ENCODE measurements at places on chromosomes 3 and 15. TPM values are rescaled to one million over a fixed set of nuclear protein-coding genes. Genes with fewer than 3 reads are reported as not detected.

PLA1A gene
- polyA plus RNA-seq: 0.14 TPM

DNA sequence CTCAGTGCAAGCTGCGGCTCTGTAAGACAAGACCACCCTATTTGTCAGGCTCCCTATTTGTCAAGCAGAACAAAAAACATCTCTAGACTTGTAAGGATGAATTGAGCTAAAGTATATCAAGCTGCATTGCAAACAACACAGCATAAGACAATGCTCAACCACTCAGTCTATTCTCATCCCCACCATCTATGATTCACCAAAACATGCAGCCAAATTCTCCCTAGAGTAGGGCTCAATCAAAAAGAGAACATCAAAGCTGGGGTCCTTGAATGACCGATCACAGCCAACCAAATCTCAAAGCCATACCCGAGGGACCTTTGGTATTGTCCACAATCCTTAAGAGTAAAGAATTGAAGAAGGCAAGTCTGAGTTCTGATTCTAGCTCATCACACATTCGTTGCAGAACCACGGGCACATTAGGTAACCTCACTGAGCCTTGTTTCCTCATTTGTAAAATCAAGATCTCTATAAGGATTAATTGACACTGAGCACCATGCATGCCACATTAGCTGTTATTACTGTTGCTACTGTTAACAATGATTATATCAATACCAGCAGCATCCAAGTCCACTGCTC is 31.2 kb downstream of the RFTN1 start:
- DNase-seq: no peak

GRCh38 chr3:113791381-113791780 is 44.5 kb downstream of the ATP6V1A start:
- no peak for DNase-seq

CDHR4 gene
- 0.19 TPM for polyA plus RNA-seq

GRCh38 chr3:161946443-161946960 is 449.9 kb downstream of the OTOL1 start:
- DNase-seq: no peak

DNA sequence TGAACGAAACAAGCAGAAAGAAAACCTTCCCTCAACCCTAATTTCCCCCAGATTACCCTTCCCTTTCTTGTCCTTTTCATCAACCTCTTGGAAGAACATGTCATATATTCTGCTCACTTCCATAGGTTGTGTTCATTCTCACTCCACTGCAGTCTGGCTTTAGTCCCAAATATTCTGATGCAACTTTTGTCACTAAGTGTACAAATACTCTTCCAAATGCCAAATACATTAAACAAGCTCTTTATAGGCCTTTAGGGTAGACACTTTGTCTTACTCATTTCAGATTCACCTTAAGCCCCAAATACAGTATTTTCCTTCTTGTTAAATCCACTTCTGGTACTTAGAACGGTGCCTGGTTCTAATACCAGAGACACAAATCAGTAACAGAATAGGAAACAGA is 406.5 kb upstream of the CDIN1 start:
- no peak for DNase-seq

Measured in endothelial cell of umbilical vein (primary cell).